ENCODE measurements at places on chromosomes 7 and 10.
A peak's percentile ranks its signal among the peaks of the same experiment; 100 is the strongest.

GRCh38 chr7:106959753-106960152 lies 84.8 kb upstream of the PRKAR2B start:
- no peaks in the 10 kb centered on the region for H3K4me1 ChIP-seq
- H3K4me3 ChIP-seq = no peak overlapping the region
- H3K27me3 ChIP-seq = peaks cover 5% of the 10 kb centered on the region
- H3K36me3 ChIP-seq = no peaks in the 10 kb centered on the region
- no peak overlapping the region for H3K27ac ChIP-seq

GRCh38 chr10:13366891-13367290 lies 18.8 kb upstream of the SEPHS1 start:
- no peak for DNase-seq
- H3K27me3 ChIP-seq = peaks cover 6% of the 10 kb centered on the region
- H3K36me3 ChIP-seq = no peaks in the 10 kb centered on the region
- H3K4me3 ChIP-seq = no peak overlapping the region
- no peaks in the 10 kb centered on the region for H3K4me1 ChIP-seq

DNA sequence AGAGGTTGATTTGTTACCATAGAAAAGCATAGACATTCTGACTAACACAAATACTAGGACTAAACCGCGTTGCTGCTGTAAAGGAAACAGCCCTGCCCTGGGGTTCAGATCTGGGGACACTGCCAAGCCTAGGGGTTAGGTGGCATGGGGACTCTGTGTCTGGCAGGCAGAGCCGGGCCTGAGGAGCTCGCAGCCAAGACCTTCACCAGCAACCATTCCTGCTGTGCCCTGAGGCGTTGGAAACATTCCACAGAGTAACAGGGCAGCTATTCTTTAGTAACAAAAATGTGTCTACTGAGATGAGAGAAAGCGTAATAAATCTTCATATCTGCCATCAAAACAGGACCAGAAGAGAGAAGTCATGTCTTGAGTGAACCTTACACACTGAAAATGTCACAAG lies 280.5 kb downstream of the POM121L12 start:
- H3K4me3 ChIP-seq = no peak overlapping the region
- H3K4me1 ChIP-seq = no peaks in the 10 kb centered on the region
- H3K27ac ChIP-seq = no peak overlapping the region
- no peaks in the 10 kb centered on the region for H3K36me3 ChIP-seq
- H3K27me3 ChIP-seq = peaks cover 2% of the 10 kb centered on the region

DNA sequence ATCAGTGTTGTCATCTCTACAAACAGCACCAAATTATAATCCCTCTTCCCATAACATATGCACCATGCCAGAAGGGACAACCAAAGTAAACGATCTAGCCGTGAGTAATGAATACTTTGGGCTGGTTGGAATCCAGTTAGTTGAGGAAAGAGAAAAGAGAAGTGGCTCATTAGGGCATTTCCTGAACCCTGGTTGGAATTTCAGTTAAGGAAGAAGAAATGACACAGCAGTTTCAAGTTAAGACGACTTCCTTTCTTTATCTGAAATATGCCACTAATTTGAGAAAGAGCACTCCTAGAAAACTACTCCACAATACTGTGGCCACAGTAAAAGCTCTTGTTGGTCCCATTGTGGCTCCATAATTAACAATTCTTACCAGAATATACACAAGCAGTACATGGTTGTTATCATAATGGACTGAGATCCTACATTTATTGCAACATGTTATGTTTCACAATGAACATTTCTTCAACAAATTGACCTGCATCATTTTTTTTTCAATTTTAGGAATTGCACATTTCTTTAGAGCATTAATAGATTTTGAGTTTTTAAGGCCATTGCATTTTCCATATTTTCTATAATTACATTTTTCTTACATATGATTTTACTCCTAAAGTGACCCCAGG lies at the start of gene TFEC:
TSS of gene TFEC (minus strand) at position 113 of the 626 bp plus-strand sequence. CDS start 46,322 bp downstream, outside the sequence.
- H3K27ac ChIP-seq = no peak within 1 kb of the TSS
- no peaks in the 10 kb centered on the region for H3K36me3 ChIP-seq
- DNase-seq = no peak
- H3K4me3 ChIP-seq = no peak within 1 kb of the TSS
- H3K4me1 ChIP-seq = peaks cover 1% of the 10 kb centered on the region

- no peaks in the 10 kb centered on the region for H3K4me1 ChIP-seq
- H3K4me3 ChIP-seq = no peak overlapping the region
- DNase-seq = no peak
- no peak overlapping the region for H3K27ac ChIP-seq
These were observed 108.3 kb downstream of the CPXM2 start for GRCh38 chr10:123783296-123783695.

- no peaks in the 10 kb centered on the region for H3K36me3 ChIP-seq
- DNase-seq = no peak
These were observed 194.5 kb upstream of the AHR start for GRCh38 chr7:17103984-17104383.

GRCh38 chr10:119500123-119500795 lies 42.3 kb downstream of the RGS10 start:
- DNase-seq = no peak
- no peaks in the 10 kb centered on the region for H3K27me3 ChIP-seq
- no peak overlapping the region for H3K4me3 ChIP-seq

- H3K4me1 ChIP-seq = peaks cover 10% of the 10 kb centered on the region
- no peak overlapping the region for H3K27ac ChIP-seq
- no peak overlapping the region for H3K4me3 ChIP-seq
- H3K27me3 ChIP-seq = no peaks in the 10 kb centered on the region
These were observed 16.0 kb upstream of the RSBN1L start for GRCh38 chr7:77680266-77680665.

GRCh38 chr10:44462338-44462914 lies 77.5 kb upstream of the CXCL12 start:
- H3K27me3 ChIP-seq = peaks cover 2% of the 10 kb centered on the region
- no peak for DNase-seq
- no peak overlapping the region for H3K4me3 ChIP-seq
- no peaks in the 10 kb centered on the region for H3K36me3 ChIP-seq
- H3K27ac ChIP-seq = no peak overlapping the region

- H3K27ac ChIP-seq = no peak overlapping the region
- H3K36me3 ChIP-seq = peaks cover 5% of the 10 kb centered on the region
- peaks cover 10% of the 10 kb centered on the region for H3K4me1 ChIP-seq
These were observed 14.5 kb downstream of the PLXNA4 start for GRCh38 chr7:132561763-132562162.

DNA sequence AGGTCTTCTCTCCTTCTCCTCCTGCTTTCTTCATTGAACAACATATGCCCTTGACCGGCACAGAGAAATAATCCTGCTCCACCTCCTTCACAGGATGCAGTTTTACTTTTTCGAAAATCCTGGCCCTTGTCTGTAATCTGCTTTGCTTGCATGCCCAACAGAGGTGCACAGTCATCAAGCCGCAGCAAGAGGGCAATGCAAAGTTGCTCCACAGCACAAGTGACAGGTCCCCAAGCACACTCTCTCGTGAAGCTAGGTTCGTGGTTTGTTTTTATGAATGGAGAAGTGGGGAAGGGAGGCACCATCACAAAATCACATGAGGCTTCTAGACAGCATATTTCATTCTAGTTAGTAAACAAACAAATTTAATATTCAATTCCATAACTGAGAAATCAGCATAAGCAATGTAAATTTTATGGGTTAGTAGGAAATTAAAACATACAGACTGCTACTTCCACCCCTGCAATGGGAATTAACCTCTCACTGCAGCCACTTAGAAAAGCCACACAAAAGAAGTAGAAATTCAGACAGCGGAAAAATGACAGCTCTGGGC lies 178.8 kb downstream of the TPK1 start:
- no peak overlapping the region for H3K27ac ChIP-seq
- H3K4me3 ChIP-seq = no peak overlapping the region
- peaks cover 3% of the 10 kb centered on the region for H3K36me3 ChIP-seq
- H3K27me3 ChIP-seq = no peaks in the 10 kb centered on the region
- H3K4me1 ChIP-seq = peaks cover 12% of the 10 kb centered on the region
- no peak for DNase-seq

GRCh38 chr7:142774826-142775225 lies 4.1 kb downstream of the PRSS2 start:
- H3K4me3 ChIP-seq = no peak overlapping the region
- H3K4me1 ChIP-seq = peaks cover 68% of the 10 kb centered on the region
- no peak for DNase-seq
- H3K27me3 ChIP-seq = no peaks in the 10 kb centered on the region

DNA sequence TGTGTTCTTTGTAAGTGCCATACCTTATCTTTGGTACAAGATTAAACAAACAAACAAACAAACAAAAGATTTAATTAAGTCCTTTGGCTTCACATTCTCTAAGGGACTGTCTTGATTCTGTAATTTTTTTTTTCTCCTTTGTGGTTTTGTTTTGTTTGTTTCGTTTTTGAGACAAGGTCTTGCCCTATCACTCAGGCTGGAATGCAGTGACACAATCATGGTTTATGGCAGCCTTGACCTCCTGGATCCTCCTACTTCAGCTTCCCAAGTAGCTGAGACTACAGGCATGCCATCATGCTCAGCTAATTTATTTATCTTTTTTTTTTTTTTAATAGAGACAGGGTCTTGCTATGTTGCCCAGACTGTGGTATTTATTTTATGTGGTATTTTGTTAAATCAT lies 165.8 kb downstream of the LRRC4 start:
- H3K4me1 ChIP-seq = peaks cover 19% of the 10 kb centered on the region
- peak overlapping the region; percentile 35 for H3K4me3 ChIP-seq

GRCh38 chr7:80600046-80600445 lies 38.4 kb upstream of the CD36 start:
- no peaks in the 10 kb centered on the region for H3K4me1 ChIP-seq
- no peak overlapping the region for H3K27ac ChIP-seq
- H3K27me3 ChIP-seq = peaks cover 4% of the 10 kb centered on the region
- H3K4me3 ChIP-seq = no peak overlapping the region
- DNase-seq = no peak

DNA sequence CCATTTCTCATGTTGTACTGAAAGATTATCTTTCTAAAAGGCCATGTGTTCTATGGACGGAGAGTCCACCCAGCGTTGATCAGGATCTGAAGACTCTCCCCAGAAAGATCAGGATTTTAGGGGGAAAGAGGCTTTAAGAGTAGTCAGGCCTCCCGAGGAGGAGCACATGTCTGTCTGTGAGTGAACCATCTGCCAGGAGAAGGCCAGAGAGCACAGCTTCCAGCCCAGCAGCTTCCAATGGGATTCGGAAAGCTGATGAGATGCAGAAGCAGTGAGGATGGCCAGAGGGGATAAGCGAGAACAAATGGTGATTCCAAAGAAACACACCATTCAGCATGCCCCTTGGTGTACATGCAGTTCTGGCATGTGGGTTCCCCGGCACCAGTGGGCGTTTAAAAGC lies 88.5 kb upstream of the TCERG1L start:
- H3K27me3 ChIP-seq = no peaks in the 10 kb centered on the region
- H3K36me3 ChIP-seq = no peaks in the 10 kb centered on the region
- H3K4me3 ChIP-seq = no peak overlapping the region
- no peaks in the 10 kb centered on the region for H3K4me1 ChIP-seq
- no peak for DNase-seq

GRCh38 chr10:73645251-73645650 lies 4.0 kb upstream of the MYOZ1 start:
- H3K27ac ChIP-seq = peak overlapping the region; percentile 12
- H3K4me1 ChIP-seq = peaks cover 11% of the 10 kb centered on the region
- no peaks in the 10 kb centered on the region for H3K36me3 ChIP-seq
- H3K4me3 ChIP-seq = no peak overlapping the region
- DNase-seq = no peak

- no peak overlapping the region for H3K4me3 ChIP-seq
- DNase-seq = no peak
- H3K36me3 ChIP-seq = no peaks in the 10 kb centered on the region
- H3K4me1 ChIP-seq = peaks cover 47% of the 10 kb centered on the region
These were observed 34.8 kb downstream of the C7orf33 start for GRCh38 chr7:148625342-148625741.

DNA sequence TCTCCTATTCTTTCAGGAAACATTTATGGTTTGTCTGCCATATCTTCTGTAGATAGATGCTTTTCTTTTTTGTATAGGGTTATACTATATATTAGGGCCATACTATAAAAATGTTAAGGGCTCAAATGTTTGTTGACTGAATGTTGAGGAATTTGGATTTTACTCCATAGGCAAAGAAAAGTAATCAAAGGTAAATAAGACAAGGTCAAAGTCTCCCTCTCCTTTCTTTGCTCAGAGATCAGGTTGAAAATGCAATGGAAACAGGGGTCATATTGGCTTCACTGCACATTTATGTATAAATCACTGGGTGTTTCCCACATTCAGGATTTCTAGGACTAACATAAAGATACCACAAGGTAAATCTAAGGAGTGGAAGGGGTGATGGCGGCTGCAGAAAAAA lies 291.4 kb upstream of the FZD8 start:
- H3K36me3 ChIP-seq = no peaks in the 10 kb centered on the region
- DNase-seq = no peak
- H3K27ac ChIP-seq = no peak overlapping the region
- H3K27me3 ChIP-seq = peaks cover 4% of the 10 kb centered on the region

- no peak for DNase-seq
- no peaks in the 10 kb centered on the region for H3K36me3 ChIP-seq
- H3K27me3 ChIP-seq = peaks cover 7% of the 10 kb centered on the region
These were observed 76.2 kb upstream of the KIAA1217 start for GRCh38 chr10:24132741-24133140.

DNA sequence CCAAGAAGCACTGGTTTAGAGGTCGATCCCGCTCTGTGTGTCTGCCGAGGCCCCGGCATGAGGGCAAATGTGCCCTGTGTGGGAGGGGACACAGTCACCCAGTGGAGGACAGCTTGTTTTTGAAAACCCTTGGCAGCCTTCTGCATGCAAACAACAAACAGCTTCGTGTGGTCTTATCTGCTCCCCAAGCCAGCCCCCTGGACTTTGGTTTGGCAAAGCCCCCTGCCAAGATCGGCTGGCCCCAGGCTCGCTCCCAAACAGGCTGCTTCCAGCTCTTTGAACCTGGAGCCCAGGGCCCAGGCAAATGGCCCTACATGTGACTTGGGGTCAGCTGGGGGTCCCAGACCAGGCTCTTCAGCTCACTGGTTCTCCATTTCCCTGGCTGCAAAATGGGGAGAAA lies 2.9 kb downstream of the ELN start:
- peaks cover 4% of the 10 kb centered on the region for H3K4me1 ChIP-seq
- no peak for DNase-seq
- no peak overlapping the region for H3K4me3 ChIP-seq
- H3K27ac ChIP-seq = no peak overlapping the region
- H3K27me3 ChIP-seq = peaks cover 14% of the 10 kb centered on the region

DNA sequence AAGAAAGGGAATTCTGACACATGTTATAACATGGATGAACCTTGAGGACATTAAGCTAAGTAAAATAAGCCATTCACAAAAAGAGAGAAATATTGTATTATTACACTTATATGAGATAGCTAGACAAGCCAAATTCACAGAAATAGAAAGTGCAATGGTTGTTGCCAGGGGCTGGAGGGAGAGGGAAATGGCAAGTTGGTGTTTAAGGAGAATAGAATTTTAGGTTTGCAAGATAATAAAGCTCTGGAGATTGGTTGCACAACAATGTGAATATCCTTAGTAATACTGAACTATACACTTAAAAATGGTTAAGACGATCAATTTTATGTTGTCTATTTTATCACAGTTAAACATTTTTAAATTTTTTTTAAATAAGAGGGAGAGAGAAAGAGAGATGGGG lies 25.0 kb upstream of the ADD3 start:
- no peak for DNase-seq
- no peaks in the 10 kb centered on the region for H3K27me3 ChIP-seq
- H3K27ac ChIP-seq = no peak overlapping the region

DNA sequence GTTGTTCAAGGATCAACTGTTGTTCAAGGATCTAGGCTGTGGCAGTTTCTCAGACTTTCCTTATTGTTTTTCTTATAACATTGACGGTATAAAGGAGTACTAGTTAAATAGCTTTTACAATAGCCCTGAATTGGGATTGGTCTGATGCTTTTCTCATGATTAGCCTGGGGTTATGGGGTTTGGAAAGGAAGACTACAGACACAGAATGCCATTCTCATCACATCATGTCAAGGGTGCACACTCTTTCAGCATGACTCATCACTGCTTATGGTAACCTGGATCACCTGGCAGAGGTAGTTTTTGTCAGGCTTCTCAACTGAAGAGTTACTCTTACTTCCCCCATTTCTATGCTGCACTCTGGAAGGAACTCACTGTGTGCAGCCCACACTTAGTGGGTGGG lies 194.2 kb upstream of the NPSR1 start:
- H3K27me3 ChIP-seq = peaks cover 2% of the 10 kb centered on the region
- no peak overlapping the region for H3K27ac ChIP-seq
- no peaks in the 10 kb centered on the region for H3K4me1 ChIP-seq

Data from immature natural killer cell (primary cell).